Effector memory CD8-positive, alpha-beta T cell (primary cell): ENCODE measurements at places on chromosomes 16 and 17.

- H3K36me3 ChIP-seq = peaks cover 37% of the 10 kb centered on the region
- peak overlapping the region; percentile 84 for H3K4me3 ChIP-seq
- no peak for DNase-seq
Observed at GRCh38 chr16:68022278-68022727, 729 bp downstream of the DDX28 start.

DNA sequence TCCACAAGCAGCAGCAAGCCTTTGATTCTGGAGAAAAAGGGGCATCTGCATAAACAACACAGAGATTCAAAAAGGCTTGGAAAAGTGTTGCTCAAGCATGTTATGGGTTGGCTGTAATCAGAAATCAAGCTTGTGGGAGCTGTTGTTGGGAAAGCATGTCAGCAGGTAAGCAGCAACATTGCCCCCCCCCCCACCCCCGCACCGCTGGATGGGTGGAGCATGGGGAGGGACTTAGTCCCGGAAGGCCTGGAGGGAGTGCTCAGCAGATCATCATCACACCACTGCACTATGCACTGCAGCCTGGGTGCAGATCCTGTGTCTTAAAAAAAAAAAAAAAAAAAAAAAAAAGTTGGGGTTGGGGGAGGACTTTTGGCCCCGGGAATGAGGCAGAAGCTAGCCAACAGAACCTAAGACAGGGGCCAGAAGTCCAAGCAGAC, 16.8 kb upstream of the AKAP1 start:
- no peaks in the 10 kb centered on the region for H3K36me3 ChIP-seq
- peaks cover 7% of the 10 kb centered on the region for H3K27me3 ChIP-seq
- DNase-seq = no peak
- no peaks in the 10 kb centered on the region for H3K4me1 ChIP-seq

DNA sequence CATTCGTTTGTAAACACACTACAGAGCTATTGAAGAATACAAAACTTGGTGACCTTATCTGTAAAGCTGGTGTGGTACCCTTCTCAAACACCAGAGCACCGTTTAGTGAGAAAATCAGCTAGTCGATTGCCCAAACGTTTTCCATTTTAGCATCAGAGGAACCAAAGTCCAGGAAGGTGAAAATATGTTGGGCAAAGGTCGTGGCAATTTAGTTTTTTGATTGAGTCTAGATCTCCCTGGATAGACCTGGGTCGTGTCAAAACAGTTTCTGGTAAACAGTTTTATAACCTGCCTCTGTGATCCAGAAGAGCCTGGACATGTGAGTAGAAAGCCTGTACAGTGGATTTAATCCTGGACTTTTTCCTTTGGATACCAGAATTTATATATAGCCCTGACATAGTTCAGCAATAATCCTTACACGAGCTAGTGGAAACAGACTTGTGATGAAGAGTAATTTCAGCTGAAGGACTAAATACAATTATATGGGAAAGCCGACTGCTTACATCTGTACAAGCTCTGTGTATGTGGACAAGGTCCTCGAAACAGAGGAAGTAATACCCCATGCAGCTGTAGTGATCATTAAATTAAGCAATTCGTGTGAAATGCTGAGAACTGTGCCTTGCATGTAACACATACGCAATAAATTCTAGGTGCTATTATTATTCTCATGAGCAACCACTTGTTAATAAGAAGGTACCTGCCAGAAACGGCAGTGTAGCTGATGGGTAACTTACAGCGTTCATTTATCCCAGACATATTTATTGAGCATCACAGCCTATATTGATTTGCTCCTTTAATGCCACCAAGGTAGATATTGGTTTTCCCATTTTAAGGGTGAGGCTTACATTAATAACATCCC, 72.5 kb downstream of the MAP2K6 start:
- no peak for DNase-seq
- H3K4me3 ChIP-seq = no peak overlapping the region
- H3K27me3 ChIP-seq = no peaks in the 10 kb centered on the region

- no peak for DNase-seq
- H3K27ac ChIP-seq = peak overlapping the region; percentile 73
- peaks cover 24% of the 10 kb centered on the region for H3K36me3 ChIP-seq
- peaks cover 45% of the 10 kb centered on the region for H3K4me1 ChIP-seq
- H3K27me3 ChIP-seq = no peaks in the 10 kb centered on the region
Observed at GRCh38 chr17:1197379-1197778, 17.6 kb upstream of the ABR start.

DNA sequence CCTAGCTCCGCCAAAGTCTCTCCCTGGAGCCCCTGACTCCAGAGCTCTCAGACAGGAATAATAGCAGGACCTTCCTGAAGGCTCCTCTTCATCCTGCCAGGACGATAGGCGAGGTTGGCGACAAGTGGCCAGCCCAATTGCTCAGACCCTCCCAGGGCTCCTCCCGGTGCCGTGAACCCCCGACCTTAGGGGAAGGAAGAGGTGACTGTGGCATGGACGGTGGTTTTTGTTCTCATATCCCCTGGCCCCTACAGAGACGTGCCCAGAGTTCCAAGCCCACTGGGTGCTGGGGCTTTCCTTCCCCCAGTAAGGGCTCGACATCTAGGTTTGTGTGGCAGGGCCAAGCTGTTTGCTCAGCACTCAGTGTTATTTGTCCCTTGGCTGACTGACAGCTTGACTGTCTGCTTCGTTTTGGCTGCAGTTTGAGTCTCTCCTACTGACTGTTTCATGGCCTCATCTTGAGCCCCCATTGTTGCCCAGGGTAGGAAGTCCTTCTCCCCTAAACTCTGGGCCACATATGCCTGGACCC, 4.6 kb upstream of the ADCY7 start:
- peak overlapping the region; percentile 32 for H3K27ac ChIP-seq
- peaks cover 5% of the 10 kb centered on the region for H3K36me3 ChIP-seq
- peaks cover 35% of the 10 kb centered on the region for H3K4me1 ChIP-seq

DNA sequence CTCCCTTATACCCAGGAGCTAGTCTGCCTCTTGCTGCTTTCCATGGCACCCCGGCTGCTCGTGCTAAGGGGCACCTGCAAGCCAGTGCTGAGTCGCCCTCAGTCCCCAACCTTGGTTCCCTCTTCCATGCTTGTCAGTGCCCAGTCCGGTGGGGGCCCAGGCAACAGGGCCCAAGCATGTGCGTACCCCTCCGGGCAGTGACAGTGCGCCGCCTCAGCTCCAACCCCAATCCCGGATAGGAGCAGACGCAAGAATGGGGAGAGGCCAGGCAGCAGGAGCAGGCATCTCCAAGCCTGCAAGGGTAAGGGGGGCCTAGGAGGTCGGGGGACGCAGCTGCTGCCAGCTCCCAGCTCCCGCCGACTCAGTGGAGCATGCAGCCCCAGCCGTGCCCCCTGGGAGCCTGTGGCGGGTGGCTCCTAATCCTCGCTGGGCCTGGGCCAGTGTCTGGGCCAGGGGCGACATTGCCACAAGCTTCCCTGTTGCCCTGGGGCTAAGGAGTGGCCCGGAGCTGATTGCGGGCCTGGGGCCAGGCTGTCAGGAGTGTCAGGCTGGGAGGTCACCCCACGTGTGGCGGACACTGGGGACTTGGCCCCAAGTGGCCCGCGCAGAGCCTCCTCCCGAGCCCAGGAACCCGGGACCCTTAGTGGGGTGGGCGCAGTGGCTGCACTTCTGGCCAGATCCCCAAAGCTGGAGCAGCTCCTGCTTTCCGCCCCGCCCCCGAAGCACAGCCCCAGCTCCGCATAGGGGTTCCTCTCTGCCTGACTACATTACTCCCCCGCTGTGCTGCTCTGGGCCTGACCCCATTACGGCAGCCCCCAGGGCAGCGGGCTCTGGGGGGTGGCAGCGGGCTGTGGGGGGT, 9.8 kb downstream of the CPD start:
- no peak overlapping the region for H3K27ac ChIP-seq
- H3K36me3 ChIP-seq = peaks cover 45% of the 10 kb centered on the region
- DNase-seq = no peak
- peaks cover 1% of the 10 kb centered on the region for H3K4me1 ChIP-seq

DNA sequence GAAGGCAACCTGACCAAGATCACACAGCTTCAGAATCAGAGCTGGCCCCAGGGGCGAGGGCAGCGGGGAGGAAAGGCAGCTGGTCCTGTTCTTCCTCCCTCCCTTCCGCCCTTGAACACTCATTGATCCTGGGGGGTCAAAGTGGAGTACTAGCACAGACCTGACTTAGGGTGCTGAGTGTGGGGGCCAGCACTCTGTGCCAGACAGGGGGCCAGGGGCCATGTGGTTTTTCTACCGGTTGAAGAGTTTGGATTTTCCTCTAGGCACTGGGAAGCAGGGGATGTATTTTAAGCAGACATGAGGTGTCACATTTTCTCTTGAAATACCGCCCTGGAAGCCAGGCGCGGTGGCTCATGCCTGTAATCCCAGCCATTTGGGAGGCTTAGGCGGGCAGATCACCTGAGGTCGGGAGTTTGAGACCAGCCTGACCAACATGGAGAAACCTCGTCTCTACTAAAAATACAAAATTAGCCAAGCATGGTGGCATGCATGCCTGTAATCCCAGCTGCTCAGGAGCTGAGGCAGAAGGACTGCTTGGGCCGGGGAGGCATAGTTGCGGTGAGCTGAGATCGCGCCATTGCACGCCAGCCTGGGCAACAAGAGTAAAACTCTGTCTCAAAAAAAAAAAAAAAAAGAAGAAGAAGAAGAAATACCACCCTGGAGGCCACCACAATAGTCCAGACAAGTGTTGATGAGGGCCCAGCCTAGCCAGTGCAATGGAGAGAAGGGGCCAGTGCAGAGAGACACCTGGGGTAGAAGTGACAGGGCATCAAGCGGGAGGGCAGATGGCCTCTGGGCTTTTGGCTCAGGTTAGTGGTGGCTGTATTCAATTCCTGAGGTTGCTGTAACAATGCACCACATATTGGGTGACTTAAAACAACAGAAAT, 15.3 kb downstream of the OSBPL7 start:
- no peaks in the 10 kb centered on the region for H3K27me3 ChIP-seq
- H3K36me3 ChIP-seq = peaks cover 52% of the 10 kb centered on the region
- DNase-seq = no peak
- no peak overlapping the region for H3K4me3 ChIP-seq

DNA sequence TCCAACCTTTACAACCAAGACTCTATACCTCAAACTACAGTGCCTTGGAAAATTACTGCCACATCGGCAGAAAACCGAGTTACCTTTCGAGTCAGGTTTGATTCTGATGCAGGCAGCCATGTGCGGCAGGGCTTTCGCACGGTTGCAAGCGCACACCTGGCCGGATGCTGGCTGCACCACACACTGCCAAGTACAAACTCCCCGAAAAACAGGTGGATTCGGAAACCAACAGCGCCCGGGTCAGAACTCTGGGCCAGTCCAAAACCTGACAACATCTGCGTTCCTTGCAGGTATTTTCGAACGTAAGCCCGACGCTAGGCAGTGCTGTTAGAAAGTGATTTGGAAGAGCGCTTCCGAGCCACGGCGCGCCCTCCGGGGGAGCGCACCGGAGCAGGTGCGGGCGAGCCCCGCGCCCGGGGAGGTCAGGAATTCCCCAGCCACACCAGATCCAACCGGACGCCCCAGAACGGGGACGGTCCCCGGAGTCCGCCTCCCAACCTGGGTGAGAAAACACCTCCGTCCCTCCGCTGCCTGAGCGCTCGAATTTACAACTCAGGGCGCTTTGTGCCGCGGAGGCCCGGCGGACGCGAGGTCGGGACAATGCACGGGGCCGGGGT, 1.2 kb downstream of the USP7 start:
- H3K4me3 ChIP-seq = peak overlapping the region; percentile 84
- peaks cover 45% of the 10 kb centered on the region for H3K4me1 ChIP-seq
- H3K27me3 ChIP-seq = peaks cover 5% of the 10 kb centered on the region
- DNase-seq = peak; percentile 35

DNA sequence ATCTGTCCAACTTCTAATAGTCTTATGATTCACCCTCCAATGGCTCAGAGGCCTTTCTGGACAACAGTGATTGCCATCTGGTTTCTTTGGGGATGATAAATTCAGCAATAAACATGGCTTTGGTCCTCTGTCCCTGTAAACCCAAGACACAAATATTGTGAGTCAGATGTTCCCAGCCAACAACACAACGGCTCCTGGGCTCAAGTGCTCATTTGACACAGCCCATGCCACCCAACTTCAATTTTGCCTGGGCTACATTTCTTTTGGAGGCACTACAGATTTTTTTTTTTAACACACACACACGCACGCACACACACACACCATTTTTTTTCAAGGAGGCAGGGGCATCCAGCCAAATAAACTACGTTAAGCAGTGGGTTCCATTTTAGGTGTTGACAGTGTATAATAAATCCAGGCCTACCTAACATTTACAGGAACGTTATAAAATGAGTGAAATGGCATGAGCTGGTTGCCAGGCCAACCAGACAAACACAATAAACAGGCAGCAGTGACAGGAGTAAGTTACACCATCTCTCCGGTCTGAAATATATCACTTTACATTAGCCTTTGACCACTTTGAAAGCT, 939.9 kb upstream of the SOX9 start:
- no peak overlapping the region for H3K4me3 ChIP-seq
- no peak for DNase-seq
- no peak overlapping the region for H3K27ac ChIP-seq
- H3K4me1 ChIP-seq = no peaks in the 10 kb centered on the region

DNA sequence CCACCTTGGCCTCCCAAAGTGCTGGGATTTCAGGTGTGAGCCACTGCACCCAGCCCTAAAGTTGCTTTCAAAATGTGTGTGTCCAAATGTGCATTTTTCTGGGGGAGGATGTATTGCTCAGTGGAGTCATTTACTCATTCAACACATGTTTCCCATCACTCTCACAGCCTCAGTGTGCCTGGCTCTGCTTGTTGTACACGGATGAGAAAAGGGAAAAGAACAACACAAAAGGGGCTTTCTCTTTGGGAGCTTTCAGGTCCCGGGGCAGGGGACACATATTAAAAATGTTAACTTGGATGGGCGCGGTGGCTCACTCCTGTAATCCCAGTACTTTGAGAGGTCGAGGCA, 1.7 kb upstream of the PPL start:
- no peak overlapping the region for H3K27ac ChIP-seq
- no peak overlapping the region for H3K4me3 ChIP-seq
- H3K4me1 ChIP-seq = no peaks in the 10 kb centered on the region
- peaks cover 4% of the 10 kb centered on the region for H3K36me3 ChIP-seq
- peaks cover 71% of the 10 kb centered on the region for H3K27me3 ChIP-seq

- H3K27ac ChIP-seq = no peak overlapping the region
- no peaks in the 10 kb centered on the region for H3K36me3 ChIP-seq
- DNase-seq = no peak
- no peak overlapping the region for H3K4me3 ChIP-seq
- H3K27me3 ChIP-seq = peaks cover 7% of the 10 kb centered on the region
Observed at GRCh38 chr17:65690626-65691310, 129.3 kb upstream of the AXIN2 start.

GRCh38 chr16:17312094-17312710, 158.6 kb downstream of the XYLT1 start:
- H3K27me3 ChIP-seq = no peaks in the 10 kb centered on the region
- no peak for DNase-seq
- H3K4me1 ChIP-seq = peaks cover 18% of the 10 kb centered on the region
- H3K4me3 ChIP-seq = no peak overlapping the region
- H3K36me3 ChIP-seq = peaks cover 1% of the 10 kb centered on the region

DNA sequence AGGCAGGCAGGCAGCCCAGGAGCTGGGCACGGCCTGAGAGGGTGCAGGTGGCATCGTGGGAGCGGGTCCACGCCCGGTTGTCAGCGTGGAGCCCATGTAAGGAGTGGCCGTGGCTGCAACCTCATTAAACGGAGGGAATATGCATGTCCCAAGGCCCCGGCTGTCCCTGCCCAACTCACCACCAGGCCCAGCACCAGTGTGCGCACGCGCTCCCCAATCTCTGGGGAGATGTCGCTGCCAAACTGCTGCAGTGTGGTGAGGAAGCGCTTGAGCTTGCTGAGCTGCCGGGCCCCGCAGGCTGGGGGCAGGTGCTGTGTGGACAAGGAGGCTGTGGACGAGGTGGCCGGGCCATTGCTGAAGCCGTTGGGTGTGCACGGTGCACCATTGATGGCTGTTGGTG, 25.6 kb upstream of the PABPN1L start:
- DNase-seq = no peak
- peaks cover 4% of the 10 kb centered on the region for H3K36me3 ChIP-seq
- H3K27me3 ChIP-seq = no peaks in the 10 kb centered on the region
- no peak overlapping the region for H3K27ac ChIP-seq
- H3K4me3 ChIP-seq = no peak overlapping the region
- no peaks in the 10 kb centered on the region for H3K4me1 ChIP-seq
